Right lobe of liver (tissue), 6 donors: ENCODE measurements at places on chromosomes 2 and 18. TPM values are rescaled to one million over a fixed set of nuclear protein-coding genes. Genes with fewer than 3 reads are reported as not detected.

GRCh38 chr18:68742206-68742605 lies 27.3 kb upstream of the TMX3 start:
- no peaks in the 10 kb centered on the region for H3K27me3 ChIP-seq
- no peak for DNase-seq
- H3K4me3 ChIP-seq: no peak overlapping the region
- H3K36me3 ChIP-seq: no peaks in the 10 kb centered on the region
- no peaks in the 10 kb centered on the region for H3K4me1 ChIP-seq

Gene CLEC4F
- not detected for total RNA-seq

- no peak overlapping the region for H3K4me3 ChIP-seq
- peak overlapping the region; percentile 55 for H3K27ac ChIP-seq
- H3K27me3 ChIP-seq: no peaks in the 10 kb centered on the region
- DNase-seq: no peak
Measured at GRCh38 chr2:163708265-163708664, 27.5 kb downstream of the FIGN start.

DNA sequence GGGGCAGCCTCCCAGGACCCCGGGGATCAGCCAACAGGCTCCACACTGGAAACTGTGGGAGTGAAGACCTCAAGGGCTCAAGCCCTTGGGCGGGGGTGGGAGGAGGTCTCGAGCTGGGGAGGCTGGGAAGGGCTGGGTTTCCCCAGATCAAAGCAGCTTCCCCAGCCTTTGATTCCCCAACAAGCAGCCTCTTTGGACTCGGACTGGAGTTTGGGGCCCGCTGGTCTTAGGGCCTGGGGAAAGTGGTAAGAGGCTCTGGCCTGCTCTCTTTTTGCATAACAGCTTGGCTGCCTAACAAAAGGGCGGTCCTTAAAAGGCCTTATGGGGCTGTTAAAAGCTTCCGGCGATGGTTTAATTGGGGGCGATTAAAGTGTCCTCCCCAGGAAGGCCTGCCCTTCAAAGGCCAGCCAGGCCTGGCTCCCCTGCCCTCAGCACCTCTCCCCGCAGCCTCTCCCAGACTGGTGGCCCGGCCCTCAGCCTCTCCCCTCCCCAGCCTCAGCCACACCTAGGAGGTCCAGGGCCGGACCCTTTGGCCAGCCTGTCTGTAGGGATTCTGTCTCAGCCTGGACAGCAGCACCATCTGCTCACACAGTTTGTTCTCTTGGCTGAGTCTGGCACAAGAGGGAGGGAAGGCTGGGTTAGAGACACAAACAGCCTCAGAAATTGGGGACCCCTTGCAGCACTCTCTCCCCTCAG lies 39.6 kb downstream of the ZFP36L2 start:
- peaks cover 9% of the 10 kb centered on the region for H3K4me1 ChIP-seq
- H3K27ac ChIP-seq: no peak overlapping the region
- H3K4me3 ChIP-seq: no peak overlapping the region
- DNase-seq: no peak

- no peaks in the 10 kb centered on the region for H3K36me3 ChIP-seq
- H3K27me3 ChIP-seq: no peaks in the 10 kb centered on the region
- no peak overlapping the region for H3K27ac ChIP-seq
Measured at GRCh38 chr2:240663546-240664190, 19.0 kb downstream of the AQP12B start.

- DNase-seq: no peak
- H3K36me3 ChIP-seq: no peaks in the 10 kb centered on the region
- H3K27me3 ChIP-seq: no peaks in the 10 kb centered on the region
- no peak overlapping the region for H3K4me3 ChIP-seq
- H3K4me1 ChIP-seq: no peaks in the 10 kb centered on the region
Measured at GRCh38 chr2:173572848-173573247, 218.2 kb downstream of the CDCA7 start.

Gene HOXD4
- not detected for total RNA-seq

DNA sequence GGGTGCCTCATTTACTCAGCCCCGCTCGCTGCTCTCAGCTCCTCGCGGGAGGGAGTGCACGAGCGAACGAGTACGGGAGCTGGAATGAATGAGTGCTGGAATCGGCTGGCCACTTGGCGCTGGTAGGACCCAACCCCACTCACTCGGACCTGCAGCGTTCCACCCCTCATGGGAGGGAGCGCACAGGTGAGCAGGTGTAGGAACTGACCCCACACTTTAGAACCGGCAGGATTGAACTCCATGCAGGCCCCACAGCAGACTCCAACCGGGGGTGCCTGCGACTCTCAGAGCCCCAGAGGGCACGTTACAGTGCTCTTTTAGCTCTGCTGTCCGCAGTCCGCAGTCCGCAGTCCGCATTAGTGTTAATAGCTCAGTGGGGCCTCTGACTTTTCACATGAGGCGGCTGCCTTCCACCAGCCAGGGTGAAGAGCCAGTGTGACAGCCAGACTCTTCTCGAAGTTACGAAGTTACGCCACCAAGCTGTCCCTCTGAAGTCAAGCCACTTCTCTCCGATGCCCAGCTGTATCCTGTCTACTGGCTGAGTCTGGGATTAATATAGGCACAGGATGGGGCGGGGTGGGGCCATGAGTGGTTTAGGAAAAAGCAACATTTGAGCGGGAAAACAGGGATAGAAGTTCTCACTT lies 102.7 kb upstream of the ARHGAP15 start:
- no peak for DNase-seq
- no peaks in the 10 kb centered on the region for H3K4me1 ChIP-seq
- no peaks in the 10 kb centered on the region for H3K36me3 ChIP-seq
- H3K4me3 ChIP-seq: no peak overlapping the region
- H3K27me3 ChIP-seq: no peaks in the 10 kb centered on the region

Gene MAB21L4
- 17.0 TPM for total RNA-seq

GRCh38 chr2:73821227-73821626 lies 7.5 kb upstream of the STAMBP start:
- H3K4me3 ChIP-seq: no peak overlapping the region
- H3K4me1 ChIP-seq: no peaks in the 10 kb centered on the region
- H3K36me3 ChIP-seq: no peaks in the 10 kb centered on the region
- H3K27ac ChIP-seq: no peak overlapping the region
- H3K27me3 ChIP-seq: no peaks in the 10 kb centered on the region
- DNase-seq: no peak

GRCh38 chr2:96534701-96535181 lies 1.8 kb upstream of the ARID5A start:
- H3K36me3 ChIP-seq: no peaks in the 10 kb centered on the region
- no peaks in the 10 kb centered on the region for H3K27me3 ChIP-seq
- no peak overlapping the region for H3K27ac ChIP-seq
- no peak for DNase-seq

DNA sequence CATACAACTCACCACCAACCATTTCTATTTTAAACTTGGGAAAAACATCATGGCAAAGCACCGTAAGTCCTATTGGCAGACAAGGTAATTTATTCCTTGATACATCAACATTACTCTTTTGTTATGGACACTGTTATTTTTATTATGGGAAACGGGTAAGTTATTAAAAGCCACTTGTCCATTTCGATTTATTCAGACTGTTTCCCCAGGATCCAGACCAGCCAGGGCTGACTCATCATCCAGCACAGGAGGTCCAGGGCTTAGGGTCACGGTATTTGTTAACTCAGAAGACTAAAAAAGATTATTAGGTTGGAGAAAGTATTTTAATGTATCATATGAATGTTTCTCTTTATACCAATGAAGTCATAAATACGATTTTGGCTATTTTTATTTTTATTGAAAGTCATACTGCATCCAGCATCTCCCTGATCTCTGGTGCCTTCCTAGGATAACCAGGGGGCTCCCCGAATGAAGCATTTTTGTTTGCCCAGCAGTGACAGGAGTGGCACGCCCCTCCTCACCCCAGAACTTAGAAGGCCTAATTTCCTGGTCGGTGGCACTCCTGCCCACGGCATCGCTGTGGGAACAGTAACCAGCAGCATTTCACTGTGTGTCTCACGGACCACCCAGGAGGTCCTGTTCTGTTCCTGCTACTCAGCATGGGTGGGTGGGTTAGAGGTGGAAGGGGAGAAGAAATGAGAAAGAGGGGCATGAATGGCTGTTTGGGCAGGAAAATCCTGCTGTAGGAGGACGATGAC lies 446.1 kb downstream of the EIPR1 start:
- no peak overlapping the region for H3K27ac ChIP-seq
- no peaks in the 10 kb centered on the region for H3K4me1 ChIP-seq
- H3K4me3 ChIP-seq: no peak overlapping the region
- no peaks in the 10 kb centered on the region for H3K27me3 ChIP-seq
- no peaks in the 10 kb centered on the region for H3K36me3 ChIP-seq
- DNase-seq: no peak

Gene COX7A2L
- total RNA-seq: 39.4 TPM

DNA sequence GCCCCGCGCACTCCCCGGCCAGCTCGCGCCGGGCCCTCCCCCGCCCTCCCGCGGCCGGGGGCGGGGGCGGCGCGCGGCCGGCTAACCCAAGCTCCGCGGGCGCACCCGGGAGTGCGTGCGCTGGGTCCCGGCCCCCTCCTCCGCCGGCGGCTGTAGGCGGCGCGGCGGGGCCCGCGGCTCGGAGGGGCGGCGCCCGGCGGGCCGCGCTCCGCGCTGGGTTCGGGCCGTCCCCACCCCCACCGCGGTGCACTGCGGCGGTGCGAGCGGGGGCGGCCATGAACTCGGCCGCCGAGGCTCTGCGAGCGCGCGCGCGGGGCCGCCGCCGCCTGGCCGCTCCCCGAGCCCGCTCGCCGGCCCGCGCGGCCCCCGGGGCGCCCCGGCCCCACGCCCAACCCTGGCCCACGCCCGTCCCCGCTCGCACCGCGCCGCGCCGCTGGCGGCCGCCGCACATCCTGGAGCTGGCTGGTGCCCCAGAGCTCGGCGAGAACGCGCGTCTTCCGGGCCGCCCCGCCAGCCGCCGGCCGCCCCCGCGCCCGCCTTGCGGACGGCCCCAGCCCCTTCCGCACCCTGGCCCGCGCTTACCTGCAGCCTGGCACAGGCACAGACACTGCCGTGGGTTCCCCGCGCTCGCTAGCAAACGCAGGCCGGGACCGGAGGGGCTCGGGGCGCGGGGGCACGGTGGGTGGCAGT lies at the start of gene ZBTB14:
ZBTB14 (minus strand) TSS at position 496 of the 690 bp plus-strand sequence. CDS start 2,480 bp downstream, outside the sequence.
- H3K36me3 ChIP-seq: peaks cover 9% of the 10 kb centered on the region
- H3K27ac ChIP-seq: peak within 1 kb of the TSS; percentile 85
- H3K4me3 ChIP-seq: peak within 1 kb of the TSS; percentile 82
- H3K4me1 ChIP-seq: no peaks in the 10 kb centered on the region
- DNase-seq: peak; percentile 78

GRCh38 chr2:15579641-15580040 lies 12.0 kb upstream of the DDX1 start:
- no peak overlapping the region for H3K27ac ChIP-seq
- H3K27me3 ChIP-seq: no peaks in the 10 kb centered on the region
- no peak for DNase-seq
- no peak overlapping the region for H3K4me3 ChIP-seq
- no peaks in the 10 kb centered on the region for H3K36me3 ChIP-seq

- no peaks in the 10 kb centered on the region for H3K4me1 ChIP-seq
- no peak overlapping the region for H3K4me3 ChIP-seq
- no peaks in the 10 kb centered on the region for H3K36me3 ChIP-seq
- no peaks in the 10 kb centered on the region for H3K27me3 ChIP-seq
- no peak overlapping the region for H3K27ac ChIP-seq
- no peak for DNase-seq
Measured at GRCh38 chr2:173584676-173585458, 230.2 kb downstream of the CDCA7 start.

DNA sequence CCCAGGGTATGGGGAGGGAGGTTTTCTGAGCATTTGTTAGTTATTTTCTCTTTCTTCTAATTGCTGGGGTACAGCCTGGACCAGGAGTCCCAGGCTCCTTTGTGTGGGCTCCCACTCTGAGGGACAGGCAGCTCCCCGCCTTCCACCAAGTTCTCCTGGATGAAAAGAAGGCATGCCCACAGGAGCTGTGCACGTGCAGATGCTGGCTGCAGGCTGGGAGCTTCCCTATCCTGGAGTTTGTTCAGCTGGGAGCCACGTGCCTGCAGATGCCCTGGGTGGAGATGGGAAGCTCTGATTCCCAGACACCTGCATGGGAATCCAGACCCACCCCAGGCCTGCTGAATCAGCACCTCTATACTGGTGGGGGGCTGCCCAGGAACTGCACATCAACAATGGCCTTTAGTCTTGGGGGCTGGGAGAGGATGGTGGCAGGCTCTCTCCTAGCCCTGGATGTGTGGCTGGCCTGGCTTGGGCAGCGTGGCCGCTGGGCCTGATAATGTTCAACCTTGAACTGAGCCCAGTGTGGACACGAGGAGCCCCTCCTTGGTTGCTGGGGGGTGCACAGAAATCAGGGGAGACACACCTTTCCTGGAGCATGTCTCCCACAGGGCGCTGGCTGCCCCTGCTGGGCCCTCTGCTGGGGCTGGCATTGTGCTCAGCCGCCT lies 233.6 kb upstream of the HS6ST1 start:
- DNase-seq: no peak
- no peaks in the 10 kb centered on the region for H3K27me3 ChIP-seq

Gene EGR4
- total RNA-seq: not detected

Gene SP100
- 55.5 TPM for total RNA-seq

- H3K36me3 ChIP-seq: no peaks in the 10 kb centered on the region
- H3K27ac ChIP-seq: peak overlapping the region; percentile 98
- H3K4me3 ChIP-seq: no peak overlapping the region
- peaks cover 25% of the 10 kb centered on the region for H3K4me1 ChIP-seq
- H3K27me3 ChIP-seq: no peaks in the 10 kb centered on the region
- no peak for DNase-seq
Measured at GRCh38 chr2:238305092-238305862, 15.0 kb upstream of the TRAF3IP1 start.

DNA sequence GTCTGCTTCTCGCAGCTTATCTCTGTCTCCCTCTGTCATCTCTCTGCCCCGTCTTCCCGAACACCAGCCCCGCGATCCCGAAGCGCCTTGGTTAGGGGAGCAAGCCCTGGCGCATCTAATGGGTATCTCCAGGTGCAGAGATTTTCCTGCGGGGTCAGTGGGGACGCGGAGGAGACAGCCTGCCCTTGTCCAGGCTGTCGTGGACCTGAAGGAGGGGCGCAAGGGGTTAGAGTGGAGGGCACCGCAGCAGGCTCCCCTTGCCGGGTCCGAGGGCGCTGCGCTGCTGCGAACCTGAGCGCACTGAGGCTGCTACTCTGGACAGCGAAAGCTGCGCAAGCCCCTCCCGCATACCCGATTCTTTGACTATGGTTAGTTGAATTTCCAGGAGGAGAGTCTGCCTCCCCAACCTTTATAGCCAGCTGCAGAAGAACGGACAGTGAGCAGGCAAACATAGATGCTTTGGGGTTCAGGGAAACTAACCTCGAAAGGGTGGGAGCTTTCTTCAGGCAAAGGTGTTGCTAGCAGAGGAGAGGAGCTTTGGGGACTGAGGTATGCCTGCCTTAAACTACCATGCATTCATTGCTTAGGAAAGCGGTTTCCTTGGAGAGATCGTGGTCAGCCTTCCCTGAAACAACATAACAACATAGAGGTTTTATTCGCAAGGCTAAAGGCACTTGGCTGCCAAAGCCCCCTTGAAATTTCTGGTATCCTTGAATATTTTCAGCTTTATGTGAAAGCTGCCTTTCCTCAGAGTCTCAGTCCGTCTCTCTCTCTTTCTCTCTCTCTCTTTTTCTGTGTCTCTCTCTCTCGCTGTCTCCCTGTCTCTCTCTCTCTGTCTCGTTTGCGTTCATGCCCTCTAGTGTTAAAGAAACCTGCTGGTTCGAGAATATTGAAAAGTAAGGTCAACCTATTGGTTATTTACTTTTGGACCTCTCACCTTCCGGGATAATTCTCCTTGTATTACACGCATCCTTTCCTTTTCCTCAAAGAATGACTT lies 1.6 kb downstream of the GALNT13 start:
- H3K36me3 ChIP-seq: no peaks in the 10 kb centered on the region
- DNase-seq: peak; percentile 27
- no peaks in the 10 kb centered on the region for H3K4me1 ChIP-seq
- no peaks in the 10 kb centered on the region for H3K27me3 ChIP-seq
